ENCODE measurements at places on chromosomes 2 and 18. TPM values are rescaled to one million over a fixed set of nuclear protein-coding genes. Genes with fewer than 3 reads are reported as not detected.

- H3K36me3 ChIP-seq, result no peaks in the 10 kb centered on the region
- DNase-seq, result no peak
- peaks cover 5% of the 10 kb centered on the region for H3K4me1 ChIP-seq
- H3K27ac ChIP-seq, result no peak overlapping the region
- no peak overlapping the region for H3K4me3 ChIP-seq
These were observed 127.9 kb upstream of the SH3BP4 start for GRCh38 chr2:234823877-234824376.

Gene ANKRD30BL
- total RNA-seq, result not detected

Gene SH2D6
- not detected for total RNA-seq

DNA sequence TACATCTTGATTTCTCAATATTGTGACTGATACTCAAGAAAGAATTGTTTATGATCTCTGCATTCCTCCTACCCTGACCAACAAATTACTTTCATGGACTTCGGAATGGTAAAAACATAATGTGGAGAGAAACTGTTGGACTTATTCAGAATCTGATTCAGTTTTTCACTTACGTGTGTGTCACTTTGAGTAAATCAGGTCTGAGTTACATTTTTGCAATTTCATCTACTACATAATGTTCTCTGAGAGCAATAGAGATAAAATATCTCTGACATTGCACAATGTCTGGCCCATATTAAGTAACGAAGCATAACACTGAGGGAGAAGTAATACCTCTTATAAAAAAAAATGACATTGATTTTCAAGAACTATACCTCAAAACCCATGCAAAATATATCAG lies 1337.9 kb upstream of the CHAC2 start:
- H3K4me1 ChIP-seq, result no peaks in the 10 kb centered on the region
- H3K4me3 ChIP-seq, result no peak overlapping the region
- H3K27me3 ChIP-seq, result peaks cover 4% of the 10 kb centered on the region
- no peaks in the 10 kb centered on the region for H3K36me3 ChIP-seq
- DNase-seq, result no peak
- H3K27ac ChIP-seq, result no peak overlapping the region

- no peak overlapping the region for H3K27ac ChIP-seq
- no peaks in the 10 kb centered on the region for H3K36me3 ChIP-seq
- no peak for DNase-seq
- H3K4me3 ChIP-seq, result no peak overlapping the region
These were observed 535.9 kb downstream of the TRIB2 start for GRCh38 chr2:13252615-13253014.

DNA sequence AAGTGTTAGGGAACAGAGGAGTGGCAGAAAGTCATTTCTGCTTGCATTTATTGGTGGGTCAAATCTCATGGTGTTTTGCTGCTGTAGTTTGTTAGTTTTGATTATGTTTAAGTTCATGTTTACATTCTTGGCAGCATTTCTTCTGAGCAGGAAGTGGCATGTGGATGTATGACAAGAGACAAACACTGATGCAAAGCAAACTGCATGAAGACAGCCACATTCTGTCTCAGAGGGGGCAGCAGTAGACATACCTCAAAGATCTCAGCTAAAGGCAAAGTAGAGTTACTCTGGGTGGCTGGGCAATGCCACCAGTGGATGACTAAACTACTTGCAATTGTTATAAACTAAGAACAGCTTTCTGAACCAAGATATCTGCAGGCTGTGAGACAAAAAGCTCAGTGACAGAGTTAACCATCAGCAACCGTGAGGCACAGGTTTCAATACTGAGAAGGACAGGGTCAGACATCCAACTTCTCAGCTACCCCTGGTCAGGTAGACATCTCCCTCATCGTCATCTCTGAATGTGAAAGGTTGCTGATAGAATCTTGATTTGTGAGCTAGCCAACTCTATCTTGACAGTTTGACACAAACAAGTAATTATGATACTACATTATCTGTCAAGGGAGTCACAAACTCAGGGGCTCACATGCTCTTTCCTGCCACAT lies 16.4 kb downstream of the GALNT3 start:
- peaks cover 3% of the 10 kb centered on the region for H3K36me3 ChIP-seq
- no peak for DNase-seq
- no peak overlapping the region for H3K27ac ChIP-seq
- H3K4me3 ChIP-seq, result no peak overlapping the region
- H3K27me3 ChIP-seq, result no peaks in the 10 kb centered on the region

Gene ZNF892
- 4.8 TPM for total RNA-seq

Gene LBX2
- total RNA-seq, result 2.3 TPM

DNA sequence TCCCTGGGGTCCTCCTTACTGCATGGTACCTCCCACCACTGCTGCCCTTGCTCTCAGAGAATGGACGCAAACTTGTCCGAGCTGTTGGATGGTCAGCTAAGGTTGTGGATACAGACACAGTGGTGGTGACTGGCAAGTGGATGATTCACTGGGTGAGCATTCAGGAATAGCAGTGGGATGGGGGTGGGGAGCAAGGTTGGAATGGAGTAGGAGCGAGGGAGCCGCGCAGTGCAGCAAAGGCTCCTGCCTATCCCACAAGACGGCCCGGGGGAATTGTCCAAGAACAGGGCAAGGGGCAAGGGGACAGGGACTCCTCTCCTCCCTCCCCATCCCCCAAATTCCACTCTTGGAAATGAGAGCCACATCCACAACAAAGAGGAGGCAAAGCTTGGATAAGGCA lies 102.2 kb downstream of the PIEZO2 start:
- H3K27ac ChIP-seq, result peak overlapping the region; percentile 83
- H3K36me3 ChIP-seq, result peaks cover 3% of the 10 kb centered on the region
- peaks cover 67% of the 10 kb centered on the region for H3K4me1 ChIP-seq
- H3K4me3 ChIP-seq, result peak overlapping the region; percentile 21
- no peaks in the 10 kb centered on the region for H3K27me3 ChIP-seq

- no peak overlapping the region for H3K27ac ChIP-seq
- H3K27me3 ChIP-seq, result no peaks in the 10 kb centered on the region
- DNase-seq, result no peak
- H3K4me3 ChIP-seq, result no peak overlapping the region
- no peaks in the 10 kb centered on the region for H3K36me3 ChIP-seq
These were observed 310.2 kb downstream of the ARL6IP6 start for GRCh38 chr2:153028626-153029025.

DNA sequence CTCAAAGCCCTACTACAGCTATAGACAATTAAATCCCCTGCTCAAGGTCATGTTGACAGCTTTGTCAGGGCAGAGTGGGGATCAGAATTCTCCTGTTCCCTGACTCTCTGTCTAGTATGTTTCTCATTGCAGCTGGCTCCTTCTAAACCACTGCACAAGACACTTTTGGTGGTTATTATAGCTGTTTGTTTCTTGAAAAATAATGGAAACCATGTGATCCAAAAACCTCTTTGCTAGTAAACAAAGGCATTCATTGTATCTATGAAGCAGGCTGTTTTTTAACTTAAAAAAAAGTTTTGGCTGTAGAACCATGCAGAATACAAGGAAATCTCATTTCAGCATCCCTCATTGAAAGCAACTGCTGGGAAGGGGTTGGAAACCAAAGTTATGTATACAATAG lies 352.5 kb upstream of the EPHA4 start:
- no peaks in the 10 kb centered on the region for H3K36me3 ChIP-seq
- no peaks in the 10 kb centered on the region for H3K4me1 ChIP-seq
- DNase-seq, result no peak
- no peak overlapping the region for H3K27ac ChIP-seq
- no peak overlapping the region for H3K4me3 ChIP-seq
- no peaks in the 10 kb centered on the region for H3K27me3 ChIP-seq

DNA sequence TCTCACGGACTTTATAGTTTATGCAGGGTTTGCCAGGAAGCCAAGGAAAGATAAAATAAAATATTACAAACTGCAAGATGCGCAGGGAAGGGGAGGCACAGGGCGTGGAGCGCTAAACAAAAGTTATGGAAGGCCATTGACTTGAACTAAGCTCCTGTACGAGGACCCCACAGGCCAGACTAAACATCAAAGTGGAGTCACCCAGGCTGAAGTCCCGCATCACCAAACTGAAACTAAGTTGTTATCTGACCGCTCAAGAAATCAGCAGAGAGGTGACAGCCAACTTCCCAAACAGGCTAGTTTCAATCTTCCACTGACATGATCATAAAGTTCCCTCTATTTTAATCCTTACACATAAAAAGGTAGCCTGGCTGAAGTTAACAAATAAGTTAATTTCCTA lies 90.5 kb upstream of the YWHAQ start:
- H3K27me3 ChIP-seq, result peaks cover 2% of the 10 kb centered on the region
- no peak for DNase-seq
- H3K4me1 ChIP-seq, result no peaks in the 10 kb centered on the region
- H3K36me3 ChIP-seq, result no peaks in the 10 kb centered on the region
- H3K4me3 ChIP-seq, result no peak overlapping the region
- H3K27ac ChIP-seq, result no peak overlapping the region

DNA sequence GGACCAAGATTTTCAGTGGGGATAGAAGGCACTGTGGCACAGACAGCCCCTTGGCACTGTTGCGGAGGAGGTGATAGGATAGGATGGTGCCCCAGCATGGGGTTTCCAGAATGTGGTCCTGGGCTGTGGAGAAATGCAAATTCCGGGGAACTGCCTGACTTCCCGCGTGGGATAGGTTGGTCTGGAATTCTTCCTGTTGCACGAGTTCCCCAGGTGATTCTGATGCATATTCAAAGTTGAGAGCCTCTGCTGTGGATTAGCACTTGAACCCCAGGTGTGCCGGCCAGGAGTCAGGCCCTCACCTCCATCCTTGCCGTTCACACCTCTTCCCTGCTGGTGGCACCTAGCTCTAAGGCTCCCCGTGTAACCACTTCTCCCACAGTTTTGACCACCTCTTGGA lies 15.5 kb downstream of the NCK2 start:
- H3K27me3 ChIP-seq, result no peaks in the 10 kb centered on the region
- peak overlapping the region; percentile 27 for H3K27ac ChIP-seq
- no peak for DNase-seq
- no peaks in the 10 kb centered on the region for H3K36me3 ChIP-seq
- H3K4me3 ChIP-seq, result no peak overlapping the region

Gene ING5
- 16.3 TPM for total RNA-seq

Gene SPDYA
- 3.4 TPM for total RNA-seq

GRCh38 chr2:119741868-119742267 lies 17.9 kb upstream of the PTPN4 start:
- H3K27ac ChIP-seq, result no peak overlapping the region
- H3K27me3 ChIP-seq, result peaks cover 12% of the 10 kb centered on the region
- H3K4me3 ChIP-seq, result no peak overlapping the region
- H3K36me3 ChIP-seq, result no peaks in the 10 kb centered on the region

DNA sequence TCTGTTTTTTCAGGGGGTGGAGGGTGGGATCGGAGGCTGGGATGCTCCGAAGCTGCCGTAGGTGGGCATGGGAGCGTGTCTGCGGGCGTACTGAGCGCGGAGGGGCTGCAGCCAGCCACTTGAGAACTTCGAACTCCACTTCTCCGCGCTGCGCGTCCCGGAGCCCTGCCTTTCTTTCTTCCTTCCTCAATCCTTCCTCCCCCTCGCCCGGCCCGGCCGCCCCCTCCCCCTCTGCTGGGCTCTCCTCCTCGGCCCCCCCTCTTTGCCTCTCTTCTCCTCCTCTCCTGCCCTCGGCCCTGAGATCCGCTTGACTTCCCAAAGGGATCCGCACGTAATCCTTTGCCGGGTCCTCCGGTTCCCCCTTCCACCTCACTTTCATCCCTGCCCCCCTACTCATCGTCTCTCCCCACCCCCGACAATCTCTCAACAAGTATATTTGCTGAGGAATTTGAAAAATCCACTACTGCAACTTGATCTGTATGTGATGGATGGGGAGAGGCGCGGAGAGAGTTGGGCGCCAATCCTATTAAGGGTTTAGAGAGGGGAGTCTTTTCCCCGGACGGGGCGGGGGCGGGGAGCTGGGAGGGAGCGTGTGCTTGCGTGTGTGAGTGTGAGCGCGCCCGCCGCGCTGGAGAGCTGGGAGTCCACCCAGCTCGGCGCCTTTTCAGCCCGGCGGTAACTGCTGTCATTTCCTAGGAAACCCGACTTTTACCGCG lies 1.1 kb downstream of the GLI2 start:
- peak overlapping the region; percentile 91 for H3K4me3 ChIP-seq
- peaks cover 2% of the 10 kb centered on the region for H3K36me3 ChIP-seq
- no peak for DNase-seq

DNA sequence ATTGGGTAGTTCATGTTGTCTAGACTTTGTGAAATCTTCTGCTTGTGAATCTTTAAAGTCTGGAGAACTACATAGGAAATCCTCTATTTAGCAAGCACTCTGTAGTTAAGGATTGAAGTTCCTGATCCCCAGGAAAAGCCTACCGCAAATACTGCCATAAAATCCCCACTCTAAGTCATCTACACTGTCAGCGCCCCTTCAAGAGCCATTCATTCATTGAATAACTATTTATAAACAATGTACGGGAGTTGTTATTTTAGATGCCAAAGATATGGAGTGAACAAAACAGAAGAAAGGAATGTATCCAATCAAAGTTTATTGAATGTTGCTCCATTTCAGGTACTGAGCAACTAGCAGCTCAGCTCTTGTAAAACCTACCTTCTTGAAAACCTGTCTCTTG lies 36.5 kb upstream of the SLC39A10 start:
- H3K36me3 ChIP-seq, result no peaks in the 10 kb centered on the region
- DNase-seq, result no peak
- peaks cover 6% of the 10 kb centered on the region for H3K4me1 ChIP-seq
- H3K27me3 ChIP-seq, result no peaks in the 10 kb centered on the region
- no peak overlapping the region for H3K27ac ChIP-seq
- no peak overlapping the region for H3K4me3 ChIP-seq

GRCh38 chr2:207156451-207157161 lies 9.1 kb downstream of the KLF7 start:
- no peaks in the 10 kb centered on the region for H3K27me3 ChIP-seq
- H3K4me3 ChIP-seq, result no peak overlapping the region
- peak overlapping the region; percentile 73 for H3K27ac ChIP-seq

- no peak overlapping the region for H3K4me3 ChIP-seq
- no peaks in the 10 kb centered on the region for H3K4me1 ChIP-seq
- H3K36me3 ChIP-seq, result peaks cover 14% of the 10 kb centered on the region
- no peak for DNase-seq
These were observed 20.7 kb downstream of the D2HGDH start for GRCh38 chr2:241755166-241755565.

Gene CCT4
- total RNA-seq, result 121 TPM

GRCh38 chr18:70418546-70419311 lies 129.9 kb downstream of the SOCS6 start:
- no peak overlapping the region for H3K27ac ChIP-seq
- H3K4me3 ChIP-seq, result no peak overlapping the region
- DNase-seq, result no peak
- H3K4me1 ChIP-seq, result peaks cover 20% of the 10 kb centered on the region
- no peaks in the 10 kb centered on the region for H3K27me3 ChIP-seq

DNA sequence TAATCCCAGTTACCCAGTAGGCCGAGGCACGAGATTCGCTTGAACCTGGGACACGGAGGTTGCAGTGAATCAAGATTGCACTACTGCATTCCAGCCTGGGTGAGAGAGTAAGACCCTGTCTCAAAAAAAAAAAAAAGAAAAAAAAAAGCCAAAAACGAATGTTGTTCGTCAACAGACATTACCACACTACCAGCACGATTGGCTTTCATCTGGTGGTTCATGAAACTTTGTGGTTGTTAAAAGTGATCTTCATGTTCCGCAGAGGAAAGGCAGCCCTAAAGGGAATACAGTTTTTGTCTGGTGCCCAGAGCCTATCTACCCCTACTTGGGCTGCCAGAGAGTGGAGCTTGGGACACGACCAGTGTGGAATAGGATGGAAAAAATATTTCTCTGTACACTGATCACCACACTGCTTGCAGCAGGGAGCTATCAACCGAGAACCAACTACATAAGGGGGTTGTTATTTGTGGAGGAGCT lies 13.6 kb upstream of the CXCR4 start:
- DNase-seq, result no peak
- no peaks in the 10 kb centered on the region for H3K36me3 ChIP-seq
- H3K27me3 ChIP-seq, result peaks cover 28% of the 10 kb centered on the region
- H3K4me3 ChIP-seq, result no peak overlapping the region
- no peaks in the 10 kb centered on the region for H3K4me1 ChIP-seq
- H3K27ac ChIP-seq, result no peak overlapping the region

Gene MTIF2
- total RNA-seq, result 20.6 TPM

GRCh38 chr2:74416778-74417177 lies 4.6 kb downstream of the C2orf81 start:
- peaks cover 3% of the 10 kb centered on the region for H3K27me3 ChIP-seq
- no peak overlapping the region for H3K4me3 ChIP-seq
- H3K4me1 ChIP-seq, result peaks cover 5% of the 10 kb centered on the region
- no peaks in the 10 kb centered on the region for H3K36me3 ChIP-seq

All from chondrocyte (in vitro differentiated cells).